ENCODE measurements at places on chromosomes 1 and 21.

DNA sequence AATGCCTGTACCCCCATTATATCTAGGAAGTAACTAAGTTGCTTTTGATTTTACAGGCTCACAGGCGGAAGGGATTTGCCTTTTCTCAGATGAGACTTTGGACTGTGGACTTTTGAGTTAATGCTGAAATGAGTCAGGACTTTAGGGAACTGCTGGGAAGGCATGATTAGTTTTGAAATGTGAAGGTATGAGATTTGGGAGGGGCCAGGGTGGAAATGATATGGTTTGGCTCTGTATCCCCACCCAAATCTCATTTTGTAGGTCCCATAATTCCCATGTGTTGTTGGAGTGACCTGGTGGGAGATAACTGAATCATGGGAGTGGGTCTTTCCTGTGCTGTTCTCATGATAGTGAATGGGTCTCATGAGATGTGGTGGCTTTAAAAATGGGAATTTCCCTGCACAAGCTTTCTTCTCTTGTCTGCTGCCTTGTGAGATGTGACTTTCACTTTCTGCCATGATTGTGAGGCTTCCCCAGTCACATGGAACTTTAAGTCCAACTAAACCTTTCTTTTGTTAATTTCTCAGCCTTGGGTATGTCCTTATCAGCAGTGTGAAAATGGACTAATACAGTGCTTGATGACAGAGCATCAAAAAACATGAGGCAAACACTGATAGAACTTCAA, 1119.5 kb downstream of the PLA2G4A start:
- no peak for DNase-seq

GRCh38 chr21:45551316-45551715, 9.1 kb upstream of the SLC19A1 start:
- peak; percentile 80 for DNase-seq

- no peak for DNase-seq
Observed at GRCh38 chr1:28323720-28324119, 5.1 kb upstream of the MED18 start.

- no peak for DNase-seq
Observed at GRCh38 chr21:34595457-34595856, 19.5 kb downstream of the RCAN1 start.

GRCh38 chr1:158354255-158354654, 561 bp downstream of the CD1E start:
- DNase-seq, result no peak

DNA sequence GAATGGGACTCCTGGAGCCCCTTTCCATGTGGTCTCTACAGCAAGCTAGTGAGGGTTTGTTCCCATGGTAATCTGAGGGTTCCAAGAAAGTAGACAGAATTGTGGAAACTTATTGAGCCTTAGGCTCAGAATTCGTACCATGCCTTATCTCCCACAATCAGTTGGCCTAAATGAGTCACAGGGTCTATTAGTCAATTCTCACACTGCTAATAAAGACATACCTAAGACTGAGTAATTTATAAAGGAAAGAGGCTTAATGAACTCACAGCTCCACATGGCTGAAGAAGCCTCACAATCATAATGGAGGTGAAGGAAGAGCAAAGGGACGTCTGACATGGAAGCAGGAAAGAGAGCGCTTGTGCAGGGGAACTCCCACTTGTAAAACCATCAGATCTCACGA, 106.6 kb upstream of the CXADR start:
- DNase-seq, result peak; percentile 13
